ENCODE measurements at places on chromosomes 6 and 20. TPM values are rescaled to one million over a fixed set of nuclear protein-coding genes. Genes with fewer than 3 reads are reported as not detected.

DNA sequence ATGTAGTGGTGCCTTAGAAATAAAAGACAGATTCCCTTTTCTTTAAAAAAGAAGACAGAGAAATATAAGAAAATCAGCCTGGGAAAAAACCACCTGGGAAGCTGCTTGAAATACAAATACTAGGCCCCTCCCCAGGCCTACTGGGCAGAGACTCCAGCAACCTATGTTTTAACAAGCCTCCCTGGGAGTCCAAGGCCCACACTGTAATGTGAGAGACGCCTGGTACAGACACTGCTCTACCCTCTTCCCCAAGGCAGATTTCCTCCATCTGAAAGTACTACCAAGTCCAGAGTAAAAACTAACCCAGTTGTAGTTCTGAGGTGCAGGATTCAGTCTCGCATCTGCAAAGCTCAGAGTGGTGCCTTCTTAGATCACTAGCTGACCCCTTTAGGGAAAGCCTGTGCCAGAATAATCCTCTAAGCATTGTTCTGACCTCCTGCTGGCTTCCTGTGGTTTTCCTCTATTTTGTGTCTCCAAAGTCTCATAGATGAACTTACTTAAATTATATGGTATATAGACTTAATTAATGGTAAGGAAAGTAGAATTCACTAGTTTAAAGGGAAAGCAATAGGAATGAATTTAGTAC, 270.2 kb upstream of the SLC35B3 start:
- no peak for DNase-seq

DNA sequence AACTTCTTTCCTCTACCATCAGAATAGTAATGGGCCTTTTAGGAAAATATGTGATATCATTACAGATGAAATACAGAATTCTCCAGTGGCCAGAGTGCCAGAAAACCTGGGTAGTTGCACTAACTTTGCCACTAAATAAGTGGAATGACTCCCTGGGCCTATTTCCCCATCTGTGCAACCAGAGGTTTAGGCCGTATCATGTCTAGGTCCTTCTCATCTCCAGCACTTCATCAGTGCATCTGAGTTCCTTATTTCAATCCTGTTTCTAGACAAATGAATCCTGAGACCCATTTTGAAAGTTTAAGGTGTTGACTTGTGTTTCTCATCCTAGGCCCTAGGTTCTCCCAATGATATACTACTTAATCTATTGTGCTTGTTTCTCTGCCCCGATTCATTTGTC, 236.2 kb downstream of the CD83 start:
- DNase-seq, result no peak

Gene TTI1
- 25.8 TPM for total RNA-seq

GRCh38 chr6:151690768-151691562, 116.5 kb upstream of the ESR1 start:
- no peak for DNase-seq

GRCh38 chr6:16769986-16770376, 8.7 kb upstream of the ATXN1 start:
- DNase-seq, result no peak

DNA sequence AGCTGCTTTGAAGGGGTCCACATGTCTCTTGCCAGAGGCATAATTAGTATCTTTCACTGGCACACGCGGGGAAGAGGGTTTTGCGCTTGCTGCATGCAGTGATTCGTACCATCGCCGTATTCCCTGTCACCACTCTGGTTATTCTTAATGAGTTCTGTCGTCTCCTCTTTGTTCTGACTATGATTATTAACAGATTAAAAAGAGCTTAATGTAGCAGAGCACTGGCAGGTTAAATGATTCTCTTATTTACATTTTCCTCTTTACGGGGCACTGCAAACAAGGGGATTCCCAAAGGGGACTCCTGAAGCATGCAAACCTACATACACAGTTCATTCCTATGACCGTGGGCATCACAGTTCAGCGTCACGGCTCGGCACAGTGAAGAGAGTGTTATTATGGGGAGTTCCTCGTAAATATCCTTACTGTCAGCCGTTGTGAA, 204.8 kb downstream of the DTNBP1 start:
- no peak for DNase-seq

- no peak for DNase-seq
Measured at GRCh38 chr6:162088091-162088490, 639.5 kb downstream of the PRKN start.

DNA sequence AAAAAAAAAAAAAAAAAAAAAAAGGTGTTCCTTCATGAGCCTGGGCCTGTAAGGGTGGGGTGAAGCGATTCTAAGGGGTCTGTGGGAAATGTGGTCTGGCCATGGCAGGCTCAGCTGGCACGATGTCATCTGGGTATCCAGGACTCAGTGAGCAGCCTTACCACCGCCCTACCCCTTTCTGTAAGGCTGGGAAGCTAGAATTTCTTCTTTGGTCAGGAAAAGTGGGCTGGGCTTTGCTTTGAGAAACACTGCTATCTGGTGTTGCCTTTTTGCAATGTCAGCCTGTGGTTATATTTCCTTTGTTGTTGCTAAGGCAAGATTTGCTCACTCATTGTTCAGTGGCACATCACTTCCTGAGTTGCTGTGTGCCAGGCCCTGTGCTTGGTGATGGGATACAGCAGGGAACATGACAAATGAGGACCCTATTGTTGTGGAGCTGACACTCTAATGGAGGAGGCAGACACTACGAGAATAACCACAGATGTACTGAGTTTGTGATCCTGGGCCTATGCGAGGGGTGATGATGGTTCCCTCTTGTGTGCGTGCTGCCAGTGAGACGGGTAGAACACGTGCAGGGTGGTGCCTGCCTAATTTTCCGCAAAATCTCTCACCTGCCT, 45.9 kb upstream of the ZNFX1 start:
- peak; percentile 66 for DNase-seq

- no peak for DNase-seq
Measured at GRCh38 chr6:142246960-142247359, 54.8 kb upstream of the ADGRG6 start.

DNA sequence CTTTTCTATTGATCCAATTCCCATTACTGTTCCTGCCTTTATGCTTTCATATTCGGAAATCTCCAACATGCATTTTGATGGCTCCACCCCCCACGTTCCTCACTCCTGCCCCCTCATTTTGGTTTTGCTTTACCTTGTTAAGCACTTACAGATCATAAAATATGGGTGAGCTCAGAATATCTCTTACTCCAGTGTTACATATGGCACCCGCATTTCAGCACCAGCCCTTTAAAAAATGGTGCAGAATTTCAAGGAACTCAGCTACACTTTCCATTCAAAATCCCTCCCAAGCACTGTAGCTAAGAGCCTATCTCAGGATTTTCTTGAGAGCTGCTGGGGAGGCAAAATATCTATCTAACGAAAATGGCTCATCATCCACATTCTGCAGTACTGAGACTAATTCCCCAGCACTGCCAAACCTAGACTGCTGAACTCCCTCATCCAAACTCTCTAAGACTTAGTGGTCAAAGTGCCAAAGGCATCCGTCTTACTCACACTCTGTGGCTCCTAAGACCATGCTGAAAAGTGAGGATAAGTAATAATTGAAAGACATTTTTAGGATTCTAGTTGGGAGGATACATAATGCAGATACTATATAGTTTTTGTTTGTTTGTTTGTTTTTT, 7.8 kb downstream of the SGK1 start:
- DNase-seq, result no peak

GRCh38 chr6:74343804-74344203, 647.8 kb downstream of the CD109 start:
- DNase-seq, result no peak

DNA sequence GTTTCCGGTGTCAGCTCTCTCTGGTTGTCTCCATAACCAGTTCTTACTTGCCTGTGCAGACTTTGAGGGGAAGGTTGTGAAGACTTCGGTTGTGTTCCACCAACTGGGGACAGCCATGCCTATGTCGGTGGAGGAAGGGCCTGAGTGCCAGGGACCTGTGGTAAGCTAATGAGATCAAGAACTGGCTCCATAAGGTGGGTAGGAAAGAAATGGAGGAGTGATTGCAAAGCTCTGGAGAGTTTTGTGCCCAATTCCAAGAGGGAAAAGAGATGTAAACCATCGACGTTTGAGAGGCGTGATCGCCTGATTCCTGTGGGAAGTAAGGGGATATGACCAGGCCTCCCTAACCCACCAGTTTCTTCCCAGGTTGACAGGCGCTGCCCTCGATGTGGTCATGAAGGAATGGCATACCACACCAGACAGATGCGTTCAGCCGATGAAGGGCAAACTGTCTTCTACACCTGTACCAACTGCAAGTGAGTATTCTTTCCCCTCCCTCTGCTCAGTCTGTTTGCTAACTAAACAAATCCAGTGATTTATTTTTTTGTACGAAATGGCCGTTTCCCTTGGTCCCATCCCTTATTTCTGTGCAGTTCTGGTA, 893 bp downstream of the POLR1H start:
- no peak for DNase-seq

Gene LINC00237
- not detected for total RNA-seq

DNA sequence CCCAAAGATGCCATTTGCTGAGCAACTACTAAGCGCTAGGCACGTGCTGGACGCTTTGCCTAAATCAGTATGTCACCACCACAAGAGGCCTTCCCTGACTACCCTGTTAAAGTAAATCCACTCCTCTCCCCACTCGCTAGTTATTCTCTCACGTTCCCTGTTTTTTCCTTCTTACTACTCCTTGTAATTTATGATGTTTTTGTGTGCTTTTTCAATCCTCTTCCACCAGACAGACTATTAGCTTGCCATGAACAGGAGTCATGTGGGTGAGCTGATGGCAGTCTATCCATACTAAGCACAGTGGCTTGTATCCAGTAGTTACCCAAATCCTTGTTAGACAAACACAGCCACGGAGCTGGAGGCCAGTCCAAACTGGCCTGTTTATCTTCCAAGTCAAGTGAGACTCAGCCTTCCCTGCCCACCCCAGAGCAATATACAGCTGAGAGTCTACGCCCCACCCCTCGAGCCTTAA, 41.2 kb downstream of the C6orf132 start:
- peak; percentile 25 for DNase-seq

GRCh38 chr6:89214197-89214596, 3.0 kb downstream of the GABRR1 start:
- DNase-seq, result no peak

Gene CTCFL
- total RNA-seq, result not detected

Gene NKAPL
- 1.7 TPM for total RNA-seq

GRCh38 chr6:30752157-30752927, 8.0 kb upstream of the IER3 start:
- DNase-seq, result peak; percentile 100

- DNase-seq, result no peak
Measured at GRCh38 chr6:22536122-22536521, 33.2 kb upstream of the HDGFL1 start.

DNA sequence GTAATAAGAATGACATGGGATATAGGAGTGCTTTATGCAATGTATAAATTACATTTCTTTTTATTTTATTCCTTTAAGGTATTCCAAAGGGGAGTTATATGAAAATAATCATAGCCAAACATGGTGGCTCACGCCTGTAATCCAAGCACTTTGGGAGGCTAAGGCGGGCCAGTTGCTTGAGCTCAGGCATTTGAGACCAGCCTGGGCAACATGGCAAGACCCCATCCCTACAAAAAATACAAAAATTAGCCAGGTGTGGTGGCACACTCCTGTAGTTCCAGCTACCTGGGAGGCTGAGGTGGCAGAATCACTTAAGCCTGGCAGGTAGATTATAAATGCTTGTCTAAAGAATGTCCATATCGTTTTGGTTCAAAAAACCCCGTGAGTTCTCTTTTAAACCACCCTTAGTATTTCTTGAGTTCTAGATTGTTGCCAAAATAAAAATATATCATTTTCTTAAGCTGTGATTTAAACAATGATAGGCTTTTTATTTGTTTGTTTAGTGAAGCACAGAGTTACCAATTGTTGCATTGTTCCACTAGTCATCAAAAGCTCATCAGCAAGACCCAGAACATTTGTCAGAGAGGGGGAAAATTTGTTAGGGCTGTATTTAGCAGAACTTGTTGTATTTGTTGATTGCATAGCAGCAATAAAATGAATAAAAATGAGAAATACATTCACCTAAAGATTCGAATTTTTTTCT, 146.2 kb downstream of the KHDC1L start:
- no peak for DNase-seq

Gene DHX16
- total RNA-seq, result 38.1 TPM

- DNase-seq, result no peak
Measured at GRCh38 chr6:79636673-79637072, 5.5 kb downstream of the SH3BGRL2 start.

- DNase-seq, result no peak
Measured at GRCh38 chr6:41635365-41635764, 2.9 kb upstream of the MDFI start.

Gene ABHD12
- total RNA-seq, result 20.8 TPM

GRCh38 chr6:31729515-31729978, 448 bp upstream of the DDAH2 start:
- peak; percentile 80 for DNase-seq

Gene GGTLC1
- total RNA-seq, result not detected

DNA sequence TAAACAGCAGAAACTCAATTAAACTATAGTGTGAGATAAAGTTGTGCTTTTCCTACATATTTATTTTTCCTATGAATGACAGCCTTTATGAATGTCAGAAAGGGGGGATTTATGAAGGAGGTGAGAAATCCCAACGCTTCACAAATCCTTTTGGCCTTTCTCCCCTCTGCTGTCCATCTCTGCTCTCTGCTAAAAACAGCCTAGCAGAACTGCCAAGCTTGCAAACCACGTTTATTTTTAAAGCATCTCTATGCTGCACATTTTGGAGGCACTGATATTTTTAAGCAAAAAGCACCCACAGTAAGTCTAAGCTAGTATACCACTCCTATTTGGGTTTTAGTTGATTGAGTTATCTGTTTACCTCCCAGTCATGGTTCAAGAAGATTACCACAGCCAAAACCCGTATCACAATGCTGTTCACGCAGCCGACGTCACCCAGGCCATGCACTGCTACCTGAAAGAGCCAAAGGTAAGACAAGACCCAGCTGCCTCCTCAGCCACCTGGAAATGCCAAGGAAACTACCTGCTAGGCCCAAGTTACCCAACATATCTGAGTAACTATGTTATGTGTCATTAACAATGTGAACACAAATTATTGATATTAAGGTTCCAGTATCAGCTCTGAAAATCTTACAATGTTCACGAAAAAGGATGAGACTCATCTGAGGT, 96.3 kb downstream of the MTFR2 start:
- no peak for DNase-seq

Gene SCRT2
- total RNA-seq, result not detected

Gene ALDH8A1
- total RNA-seq, result 0.04 TPM

DNA sequence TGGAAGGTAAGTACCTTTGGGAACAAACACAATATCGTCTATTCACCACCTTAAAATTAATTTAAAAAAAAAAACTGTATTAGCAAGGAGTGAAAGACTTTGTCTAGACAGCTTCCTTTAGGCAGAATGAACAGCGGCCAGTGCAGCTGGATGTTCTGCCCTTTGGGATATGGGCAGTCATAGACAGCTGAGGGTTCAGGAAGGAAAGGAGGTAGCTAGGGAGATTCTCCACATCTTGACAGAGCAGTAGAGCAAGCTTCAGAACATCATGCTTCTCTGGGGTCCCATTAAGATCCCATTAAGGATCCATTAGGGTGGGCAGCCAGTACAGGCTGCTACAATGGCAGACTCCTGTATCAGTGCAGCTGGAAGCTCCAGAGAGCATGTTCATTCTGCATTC, 46.5 kb upstream of the PLCB4 start:
- no peak for DNase-seq
